Fibroblast of lung (primary cell): ENCODE measurements at places on chromosomes 12 and 14. TPM values are rescaled to one million over a fixed set of nuclear protein-coding genes. Genes with fewer than 3 reads are reported as not detected.

The KRT81 gene
- total RNA-seq: not detected in 2 replicates

The PRPF40B gene
- total RNA-seq: 9.2 and 11.7 TPM in 2 replicates

The CCDC198 gene
- total RNA-seq: not detected in 2 replicates

The SYCP3 gene
- 0.17 and 0.26 TPM in 2 replicates for total RNA-seq

The LRRC10 gene
- not detected in 2 replicates for total RNA-seq

The SOAT2 gene
- total RNA-seq: under 0.01 TPM in 1 of 2 replicates, not detected in the other

The ANO2 gene
- 0.17 TPM in 1 of 2 replicates, not detected in the other for total RNA-seq

The SIX6 gene
- total RNA-seq: not detected in 2 replicates

The CCDC196 gene
- total RNA-seq: not detected in 2 replicates

The TAS2R7 gene
- total RNA-seq: not detected in 2 replicates

The SLC6A12 gene
- total RNA-seq: under 0.01 TPM in 1 of 2 replicates, not detected in the other

The GPR135 gene
- 1.8 and 3.0 TPM in 2 replicates for total RNA-seq

The LHX5 gene
- total RNA-seq: not detected in 2 replicates

The SDR9C7 gene
- total RNA-seq: not detected in 2 replicates

The ANKRD33 gene
- total RNA-seq: under 0.01 TPM in 1 of 2 replicates, not detected in the other
